Thyroid gland (tissue), 4 donors: ENCODE measurements at places on chromosomes 3 and 15. TPM values are rescaled to one million over a fixed set of nuclear protein-coding genes. Genes with fewer than 3 reads are reported as not detected.

GRCh38 chr3:28150465-28151206, 90.8 kb upstream of the CMC1 start:
- DNase-seq, result no peak

Gene SCAANT1
- not detected for total RNA-seq

GRCh38 chr15:73082812-73083211, 30.5 kb downstream of the NEO1 start:
- DNase-seq, result no peak

DNA sequence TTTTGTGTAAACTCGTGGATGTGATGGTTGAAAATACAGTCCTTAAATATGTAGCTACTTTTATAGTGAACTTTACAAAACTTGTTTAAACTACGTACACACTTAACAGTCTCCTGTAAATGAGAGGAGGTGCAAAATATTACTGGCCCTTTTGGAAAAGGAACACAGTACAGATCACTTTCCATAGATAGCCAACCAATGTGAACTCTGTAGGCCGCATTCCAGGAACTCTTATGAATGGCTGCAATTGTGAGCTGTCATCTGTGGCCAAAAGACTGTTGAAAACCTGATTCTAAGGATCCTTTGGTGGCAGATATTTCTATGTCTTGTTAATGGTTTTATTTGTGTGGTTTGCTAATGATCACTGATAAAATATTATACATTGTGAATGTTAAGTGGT, 6.2 kb downstream of the TSC22D2 start:
- no peak for DNase-seq

GRCh38 chr15:47955021-47955420, 165.8 kb upstream of the SLC24A5 start:
- no peak for DNase-seq

Gene EPM2AIP1
- total RNA-seq, result 25.3 TPM

Gene LRRC31
- not detected for total RNA-seq
